ENCODE measurements at places on chromosomes 16 and 17.

DNA sequence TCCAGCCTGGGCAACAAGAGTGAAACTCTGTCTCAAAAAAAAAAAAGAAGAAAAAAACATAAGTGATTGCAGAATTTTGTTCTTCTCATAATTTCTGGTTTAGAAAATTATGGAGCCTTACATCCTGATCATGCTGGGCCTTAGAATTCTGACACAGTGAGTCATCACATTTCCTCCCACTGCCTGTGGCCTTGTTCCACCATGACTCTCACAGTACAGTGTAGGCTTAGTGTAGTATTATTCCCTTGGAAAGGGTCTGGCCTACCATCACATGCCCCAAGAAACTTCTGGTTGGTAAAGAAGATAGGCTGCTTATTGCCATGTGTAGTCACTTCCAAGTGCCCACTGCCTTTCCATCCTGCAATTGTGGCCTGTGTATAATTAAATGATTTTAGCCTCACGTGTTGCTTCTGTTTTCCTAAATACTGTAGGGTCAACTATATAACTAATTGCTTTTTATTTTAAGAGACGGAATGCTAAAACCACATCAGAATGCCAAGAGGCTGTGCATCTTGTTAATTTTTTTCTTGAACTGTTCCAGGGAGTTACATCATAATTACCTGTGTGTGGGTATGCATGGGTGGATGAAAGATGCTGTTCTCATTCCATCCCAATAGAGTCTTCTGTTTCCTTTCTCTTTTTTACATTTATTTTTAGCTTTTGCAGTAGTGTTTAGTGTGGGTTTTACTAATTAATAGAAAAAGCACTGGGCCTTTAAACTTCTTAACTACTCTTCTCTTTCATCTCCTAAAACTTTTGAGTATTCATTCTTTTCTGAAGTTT lies 25.9 kb downstream of the OGFOD1 start:
- no peak for DNase-seq

- DNase-seq: no peak
These were observed 4.1 kb upstream of the SLFN5 start for GRCh38 chr17:35238821-35239220.

GRCh38 chr16:89210904-89211515 lies 6.5 kb upstream of the ZNF778 start:
- DNase-seq: no peak

GRCh38 chr16:17038415-17038814 lies 432.3 kb downstream of the XYLT1 start:
- DNase-seq: no peak

DNA sequence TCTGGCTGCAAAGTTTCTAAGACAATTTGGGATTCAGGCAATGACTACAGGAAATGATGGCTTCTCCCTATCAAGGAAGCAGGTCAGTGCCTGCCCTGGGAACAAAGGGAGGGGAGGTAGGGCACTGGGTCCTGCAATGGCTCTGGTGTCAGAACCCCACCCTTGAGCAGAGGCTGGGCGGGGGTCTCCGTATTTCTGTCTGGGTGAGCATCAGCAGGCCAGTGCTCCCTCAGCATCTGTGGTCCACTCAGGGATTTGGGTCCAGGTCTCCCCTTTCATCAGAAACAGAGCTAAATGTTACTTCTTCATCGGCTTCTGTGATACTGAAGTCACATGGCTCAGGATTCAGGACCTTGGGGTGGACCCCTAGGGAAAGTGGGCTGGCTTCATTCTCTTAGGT lies 195.5 kb upstream of the CDH5 start:
- DNase-seq: no peak

GRCh38 chr16:56620339-56620897 lies 5.2 kb upstream of the MT1E start:
- no peak for DNase-seq

- no peak for DNase-seq
These were observed 40.7 kb upstream of the MAP3K14 start for GRCh38 chr17:45357364-45357997.

DNA sequence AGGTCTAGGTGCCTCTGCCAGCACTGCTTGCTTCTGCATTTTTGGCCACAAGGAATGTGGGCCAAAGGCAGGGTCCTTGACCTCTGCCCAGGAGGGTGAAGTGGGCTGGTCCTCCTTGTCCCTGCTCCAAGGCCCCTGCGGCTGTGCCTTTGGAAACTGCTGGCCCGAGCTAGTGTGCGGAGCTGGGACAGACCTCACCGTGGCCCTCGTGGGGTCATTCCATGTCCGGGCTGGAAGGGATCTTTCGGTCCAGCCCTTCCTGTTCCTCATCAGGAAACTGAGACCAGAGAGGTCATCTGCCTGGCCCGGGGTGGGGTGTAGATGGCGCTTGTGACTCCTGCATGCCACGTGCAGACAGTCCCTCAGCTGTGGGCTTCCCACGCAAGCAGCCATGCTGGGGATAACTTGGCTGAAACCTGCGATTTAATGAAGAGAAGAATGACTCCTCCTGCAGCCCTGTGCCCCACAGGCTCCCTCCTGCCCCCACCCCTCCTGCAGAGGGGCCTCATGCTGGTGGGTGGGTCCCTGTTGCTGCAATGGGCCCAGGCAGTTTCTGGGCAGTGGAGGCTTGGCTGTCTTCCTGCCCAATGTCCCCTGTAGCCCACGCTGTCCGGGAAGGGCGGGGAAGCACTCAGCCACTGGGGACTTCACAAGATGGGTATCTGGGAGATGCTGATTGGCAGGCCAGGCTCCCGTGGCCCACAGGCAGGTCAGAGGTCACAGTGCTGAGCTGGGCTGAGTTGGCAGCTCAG lies 245.2 kb downstream of the SEC14L1 start:
- DNase-seq: no peak

- DNase-seq: peak; percentile 57
These were observed 3.9 kb upstream of the CCDC57 start for GRCh38 chr17:82216301-82217119.

GRCh38 chr17:50269477-50270434 lies 4.5 kb upstream of the TMEM92 start:
- peak; percentile 43 for DNase-seq

GRCh38 chr17:27544350-27545131 lies 86.4 kb upstream of the LGALS9 start:
- no peak for DNase-seq

DNA sequence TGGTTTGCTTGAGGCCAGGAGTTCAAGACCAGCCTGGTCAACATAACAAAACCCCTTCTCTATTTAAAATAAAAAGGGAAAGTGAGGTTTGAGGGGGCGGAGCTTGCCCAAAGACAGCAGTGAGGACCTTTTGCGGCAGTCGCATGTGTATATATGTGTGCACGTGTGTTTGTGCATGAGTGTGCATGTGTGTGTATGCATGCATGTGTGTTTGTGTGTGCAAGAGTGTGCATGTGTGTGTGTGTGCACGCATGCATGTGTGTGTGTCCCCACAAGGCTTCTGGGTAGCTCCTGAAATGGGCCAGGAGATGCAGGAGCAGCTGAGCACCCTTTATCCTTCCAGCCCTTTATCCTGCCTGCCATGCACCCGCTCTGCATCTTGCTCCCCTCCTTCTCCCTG lies 9.0 kb downstream of the RHBDL3 start:
- DNase-seq: no peak

DNA sequence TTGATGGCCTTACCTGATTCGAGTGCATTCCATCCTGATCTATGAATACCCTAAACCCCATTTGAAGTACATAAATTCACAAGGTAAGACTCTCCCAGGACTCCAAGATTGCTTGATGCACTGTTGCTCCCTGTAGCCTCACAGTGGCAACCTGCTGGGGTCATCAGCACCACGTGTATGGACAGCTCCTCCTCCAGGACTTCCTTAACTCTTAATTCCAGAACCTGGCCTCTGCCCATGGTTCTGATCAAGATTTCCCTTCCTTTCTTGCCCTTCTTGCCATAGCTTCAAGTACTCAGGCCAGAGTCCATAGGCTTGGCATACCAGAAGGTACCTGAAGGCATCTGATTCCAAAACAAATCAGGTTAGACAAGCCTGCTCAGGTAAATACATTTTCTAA lies 34.0 kb upstream of the NLK start:
- no peak for DNase-seq

- DNase-seq: no peak
These were observed 179.3 kb downstream of the SEC14L1 start for GRCh38 chr17:77320044-77320440.

- DNase-seq: no peak
These were observed 1.7 kb upstream of the CDH11 start for GRCh38 chr16:65123396-65124211.

Measured in central memory CD8-positive, alpha-beta T cell (primary cell).